MM.1S (cell line): ENCODE measurements at places on chromosomes 2 and 18.

DNA sequence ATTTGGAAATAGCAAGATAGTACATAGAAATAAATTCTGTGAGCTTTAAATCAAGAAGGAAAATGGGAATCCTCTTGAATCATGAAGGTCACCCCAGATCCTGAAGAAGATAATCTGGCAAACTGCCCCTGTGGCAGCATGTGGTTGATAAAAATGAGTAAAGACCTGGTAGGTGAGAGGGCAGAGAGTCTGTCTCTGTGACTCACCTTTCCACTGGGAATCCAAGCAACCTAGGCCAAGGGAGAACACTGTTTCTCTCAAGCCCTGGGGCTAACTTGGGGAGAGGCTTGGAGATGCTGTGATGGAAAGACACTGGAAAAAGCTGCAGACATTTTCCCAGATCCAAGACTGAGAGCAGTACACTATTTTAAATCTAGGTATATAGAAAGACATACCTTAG is 185.8 kb upstream of the CNTNAP5 start:
- no peak for DNase-seq

- no peak for DNase-seq
These were observed 247.7 kb downstream of the ZNF385B start for GRCh38 chr2:179613701-179614100.

GRCh38 chr2:28248511-28248910 is 144.1 kb upstream of the FOSL2 start:
- no peak for DNase-seq

- DNase-seq, result no peak
These were observed 252.5 kb downstream of the ETAA1 start for GRCh38 chr2:67649331-67650261.

DNA sequence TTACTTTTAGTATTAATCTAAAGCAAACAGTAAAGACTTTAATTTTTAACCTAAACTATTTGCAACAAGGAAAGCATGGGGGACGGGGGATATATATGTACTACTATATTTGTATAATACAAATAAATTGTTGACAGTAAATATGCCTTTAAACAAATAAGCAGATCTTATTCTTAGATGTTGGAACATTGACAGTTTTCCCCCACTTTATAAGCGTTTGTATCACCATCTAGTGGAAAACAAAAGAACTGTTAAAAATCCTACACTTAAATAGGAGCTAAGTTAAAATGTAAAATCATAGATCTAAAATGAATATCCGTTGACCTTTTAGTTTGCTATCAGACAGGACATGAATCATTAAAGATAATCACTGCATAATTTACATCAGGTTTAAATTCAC is 50.0 kb downstream of the RBBP8 start:
- peak; percentile 36 for DNase-seq

DNA sequence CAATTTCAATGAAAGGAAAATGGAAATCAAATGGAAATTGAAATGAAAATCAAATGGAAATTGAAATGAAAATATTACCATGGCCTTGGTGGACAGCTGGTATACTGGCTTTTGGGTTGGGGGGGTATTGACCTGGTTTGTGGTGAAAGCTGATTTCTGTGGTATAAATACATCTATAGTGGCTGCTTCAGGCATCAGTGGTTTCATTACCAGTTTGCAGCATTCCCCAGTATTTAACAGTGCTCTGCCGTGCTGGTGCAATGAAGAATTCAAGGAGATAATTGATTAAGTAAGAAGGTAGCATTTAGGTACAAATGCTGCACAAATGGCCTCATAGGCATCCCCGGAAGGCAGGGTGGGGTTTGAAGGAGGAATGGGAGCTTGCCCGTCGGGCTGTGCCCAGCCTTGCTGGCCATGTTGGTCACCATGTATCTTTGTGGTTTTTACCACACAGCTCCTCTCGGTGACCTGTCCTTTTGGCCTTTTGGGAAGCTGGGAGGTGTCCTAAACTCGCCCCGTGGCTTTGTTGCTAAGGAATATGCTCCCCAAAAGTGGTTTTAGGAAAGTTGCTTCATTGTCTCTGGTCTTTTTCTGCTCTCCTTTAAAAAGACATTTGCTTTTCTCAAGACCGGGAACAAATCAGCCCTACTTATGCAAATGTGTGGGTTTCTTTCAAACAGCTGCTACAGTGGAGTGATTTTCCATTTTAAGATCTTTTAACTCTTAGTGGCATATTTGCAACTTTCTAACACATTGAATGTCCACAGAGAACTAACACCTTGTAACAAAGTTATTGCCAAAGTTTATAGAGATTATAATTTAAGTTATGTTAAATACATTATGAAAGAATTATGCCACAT is 28.6 kb downstream of the SNTG2 start:
- no peak for DNase-seq

- no peak for DNase-seq
These were observed 127.8 kb downstream of the TPO start for GRCh38 chr2:1541040-1541439.
